ENCODE measurements at places on chromosomes 6 and 20.

DNA sequence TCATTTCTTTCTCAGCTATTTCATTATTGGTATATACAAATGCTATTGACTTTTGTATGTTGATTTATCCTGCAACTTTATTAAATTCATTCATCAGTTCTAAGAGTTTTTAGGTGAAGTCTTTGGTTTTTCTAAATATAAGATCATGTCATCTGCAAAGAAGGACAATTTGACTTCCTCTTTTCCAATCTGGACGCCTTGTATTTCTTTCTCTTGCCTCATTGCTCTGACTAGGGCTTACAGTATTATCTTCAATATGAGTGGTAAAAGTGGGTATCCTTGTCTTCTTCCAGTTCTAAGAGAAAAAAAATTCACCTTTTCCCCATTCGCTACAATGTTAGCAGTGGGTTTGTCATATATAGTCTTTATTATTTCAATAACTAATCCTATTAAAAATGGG, 38.0 kb downstream of the KIF16B start:
- DNase-seq: no peak

DNA sequence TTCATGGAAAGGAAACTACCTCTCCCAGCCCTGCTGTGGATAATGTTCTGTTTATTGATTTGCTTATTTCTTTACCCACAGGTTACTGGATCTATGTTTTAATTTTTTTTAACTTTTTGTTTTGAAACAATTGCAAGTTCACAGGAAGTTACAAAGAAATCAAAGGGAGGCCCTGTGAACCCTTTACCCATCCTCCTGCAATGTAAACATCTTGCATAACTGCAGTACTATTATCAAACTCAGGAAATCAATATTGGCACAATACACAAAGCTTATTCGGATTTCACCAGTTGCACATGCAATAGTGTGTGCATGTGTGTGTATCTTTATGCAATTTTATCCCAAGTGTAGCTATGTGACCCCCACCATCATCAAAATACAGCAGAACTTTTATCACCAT, 398.0 kb downstream of the BTBD3 start:
- no peak for DNase-seq

DNA sequence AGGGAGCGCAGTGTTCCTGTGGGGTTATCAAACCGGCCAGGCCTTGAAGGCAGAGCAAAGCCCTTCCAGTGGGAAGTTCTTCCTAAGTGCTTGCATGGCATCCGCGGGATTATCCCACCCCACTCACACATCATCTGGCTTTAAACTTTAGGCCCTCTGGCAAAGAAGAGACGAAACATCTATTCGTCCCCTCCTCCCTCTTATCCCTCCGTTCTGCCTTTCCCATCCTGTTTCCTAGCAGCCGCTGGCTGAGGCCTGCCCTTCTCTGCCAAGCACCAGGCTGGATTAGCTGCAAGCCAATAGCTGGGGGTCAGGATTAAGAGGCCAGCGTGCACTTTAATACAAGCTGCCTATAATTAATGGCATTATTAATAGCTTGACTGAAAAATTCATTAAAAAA, 621.0 kb downstream of the PKHD1 start:
- DNase-seq: no peak

GRCh38 chr6:13813026-13813425, 1.3 kb downstream of the MCUR1 start:
- DNase-seq: no peak

DNA sequence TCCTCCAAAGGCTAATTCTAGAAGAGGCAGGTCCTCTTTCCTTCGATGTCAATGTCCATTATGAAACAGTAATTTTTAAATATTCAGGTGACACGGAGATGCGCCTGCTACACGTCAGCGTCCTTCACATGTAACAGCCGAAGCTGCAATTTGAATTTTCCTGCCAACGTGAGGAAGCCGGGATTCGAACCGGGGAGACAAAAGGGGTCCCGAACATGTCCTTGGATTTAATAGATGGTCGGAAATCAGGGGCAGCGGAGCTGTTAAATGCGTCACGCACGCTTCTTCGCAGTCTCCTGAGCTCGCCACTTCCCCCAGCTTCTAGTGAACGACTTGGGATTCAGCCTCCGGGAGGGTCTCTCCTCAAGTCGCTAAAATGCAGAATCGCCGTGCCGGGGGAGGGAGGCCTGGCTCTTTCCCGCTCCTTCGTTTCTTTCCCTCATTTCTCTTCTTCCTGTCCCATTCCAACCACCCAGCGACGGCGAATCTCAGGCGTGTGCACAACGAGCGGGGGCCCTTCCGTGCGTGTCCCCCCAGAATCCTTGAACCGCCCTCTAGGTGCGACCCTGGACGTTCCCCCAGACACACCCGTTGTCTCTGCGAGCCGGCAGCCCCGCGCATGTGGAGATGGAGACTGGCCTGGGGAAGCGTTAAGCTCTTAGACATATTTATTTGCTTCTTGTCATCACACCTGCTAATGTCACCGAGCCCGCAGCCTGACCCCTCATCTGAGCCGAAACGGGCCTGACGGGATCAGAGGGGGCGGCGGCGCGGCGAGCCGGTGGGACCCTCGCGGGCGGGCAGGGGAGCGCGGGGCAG, 1.3 kb upstream of the FOXC1 start:
- no peak for DNase-seq
